ENCODE measurements at places on chromosomes 2 and 18. TPM values are rescaled to one million over a fixed set of nuclear protein-coding genes. Genes with fewer than 3 reads are reported as not detected.

The ABCG5 gene
- 0.06 TPM for polyA plus RNA-seq

The CMPK2 gene
- polyA plus RNA-seq = 4.2 TPM

The SLC5A7 gene
- polyA plus RNA-seq = 0.03 TPM

The TGFA gene
- 3.2 TPM for polyA plus RNA-seq

The CNDP1 gene
- 0.20 TPM for polyA plus RNA-seq

The RUFY4 gene
- 0.07 TPM for polyA plus RNA-seq

The IL18R1 gene
- polyA plus RNA-seq = 4.8 TPM

The TANC1 gene
- 8.4 TPM for polyA plus RNA-seq

The USP14 gene
- polyA plus RNA-seq = 17.7 TPM

The IL1RL1 gene
- 2.1 TPM for polyA plus RNA-seq

The REG1B gene
- 24,061 TPM for polyA plus RNA-seq

The GRB14 gene
- 3.0 TPM for polyA plus RNA-seq

The G6PC2 gene
- polyA plus RNA-seq = 0.19 TPM

The PLB1 gene
- polyA plus RNA-seq = 16.9 TPM

The HTR2B gene
- polyA plus RNA-seq = 0.12 TPM

The HS6ST1 gene
- 18.9 TPM for polyA plus RNA-seq

The SCN7A gene
- 1.9 TPM for polyA plus RNA-seq

Measured in adipose tissue (tissue), 3 donors.